Suprapubic skin (tissue), 4 donors: ENCODE measurements at places on chromosomes 13 and 19.
A peak's percentile ranks its signal among the peaks of the same experiment; 100 is the strongest.

- H3K27me3 ChIP-seq, result no peaks in the 10 kb centered on the region
- H3K4me3 ChIP-seq, result no peak overlapping the region
- no peaks in the 10 kb centered on the region for H3K36me3 ChIP-seq
- no peak for DNase-seq
- no peak overlapping the region for H3K27ac ChIP-seq
These were observed 25.4 kb downstream of the PAK4 start for GRCh38 chr19:39150807-39151600.

DNA sequence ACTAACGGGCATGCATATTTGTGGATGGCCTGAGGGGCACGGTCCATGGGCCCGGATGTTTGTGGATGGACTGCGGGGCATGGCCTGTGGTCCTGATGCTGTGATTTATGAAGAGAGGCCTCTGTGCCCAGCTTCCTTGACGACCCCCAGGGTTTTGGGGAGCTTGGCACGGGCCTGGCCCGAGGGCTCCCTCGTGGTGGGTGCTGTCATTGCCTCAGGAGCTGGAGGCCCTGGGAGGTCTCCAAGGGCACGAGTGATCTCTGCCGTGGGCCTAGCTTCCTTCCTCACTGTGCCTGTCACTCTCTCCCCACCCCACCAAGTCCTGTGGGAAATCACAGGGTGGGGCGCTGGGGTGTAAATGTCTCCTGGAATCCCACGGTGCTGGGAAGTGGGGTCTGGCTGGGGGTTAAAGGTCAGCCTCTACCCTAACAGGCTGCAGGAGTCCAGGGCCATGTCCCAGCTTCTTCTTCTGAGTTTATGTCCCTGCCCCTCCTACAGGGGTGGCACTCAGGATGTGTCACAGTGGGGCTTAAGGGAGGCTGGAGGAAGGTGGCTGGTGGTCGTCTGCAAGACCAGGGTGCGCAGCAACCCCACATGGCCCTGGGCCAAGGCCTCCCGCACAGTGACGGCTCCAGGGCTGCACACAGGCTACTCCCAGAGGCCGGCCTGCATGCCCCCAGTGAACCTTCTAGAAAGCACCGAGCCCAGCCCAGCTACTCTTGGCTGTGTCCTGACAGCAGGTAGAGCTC lies 27.6 kb upstream of the RANBP3 start:
- no peak for DNase-seq
- no peak overlapping the region for H3K4me3 ChIP-seq
- H3K4me1 ChIP-seq, result no peaks in the 10 kb centered on the region
- H3K27ac ChIP-seq, result no peak overlapping the region
- H3K27me3 ChIP-seq, result no peaks in the 10 kb centered on the region

- H3K27me3 ChIP-seq, result no peaks in the 10 kb centered on the region
- no peak overlapping the region for H3K4me3 ChIP-seq
- H3K27ac ChIP-seq, result no peak overlapping the region
- no peaks in the 10 kb centered on the region for H3K36me3 ChIP-seq
These were observed 13.6 kb upstream of the EPSTI1 start for GRCh38 chr13:43005460-43006236.

- H3K27me3 ChIP-seq, result no peaks in the 10 kb centered on the region
- no peak for DNase-seq
- H3K27ac ChIP-seq, result no peak overlapping the region
- peaks cover 43% of the 10 kb centered on the region for H3K36me3 ChIP-seq
- no peak overlapping the region for H3K4me3 ChIP-seq
These were observed 12.8 kb downstream of the IQCN start for GRCh38 chr19:18261474-18261873.

DNA sequence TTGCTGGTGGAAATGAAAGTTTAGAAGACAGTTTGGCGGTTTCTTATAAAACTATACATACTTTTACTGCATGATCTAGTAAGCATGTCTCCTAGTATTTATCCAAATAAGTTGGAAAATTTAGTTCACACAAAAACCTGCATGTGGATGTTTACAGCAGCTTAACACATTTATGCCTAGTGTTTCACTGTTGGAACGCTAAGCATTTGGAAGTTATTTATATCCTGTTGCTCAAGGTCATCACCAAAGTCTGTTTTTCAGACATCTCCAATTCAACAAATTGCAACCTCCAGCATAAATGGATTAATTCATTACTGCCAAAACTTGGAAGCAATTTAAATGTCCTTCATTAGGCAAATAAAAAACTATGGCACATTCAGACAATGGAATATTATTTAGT lies 461.8 kb downstream of the SUCLA2 start:
- no peak overlapping the region for H3K27ac ChIP-seq
- H3K4me1 ChIP-seq, result no peaks in the 10 kb centered on the region
- DNase-seq, result no peak

GRCh38 chr13:32047793-32048192 lies 16.2 kb downstream of the FRY start:
- H3K36me3 ChIP-seq, result no peaks in the 10 kb centered on the region
- DNase-seq, result no peak
- H3K27ac ChIP-seq, result no peak overlapping the region
- peaks cover 30% of the 10 kb centered on the region for H3K4me1 ChIP-seq
- no peak overlapping the region for H3K4me3 ChIP-seq

- H3K27me3 ChIP-seq, result no peaks in the 10 kb centered on the region
- peaks cover 24% of the 10 kb centered on the region for H3K36me3 ChIP-seq
- H3K4me1 ChIP-seq, result no peaks in the 10 kb centered on the region
- H3K4me3 ChIP-seq, result no peak overlapping the region
- H3K27ac ChIP-seq, result no peak overlapping the region
- DNase-seq, result no peak
These were observed 70.4 kb downstream of the DPY19L3 start for GRCh38 chr19:32476032-32476350.

DNA sequence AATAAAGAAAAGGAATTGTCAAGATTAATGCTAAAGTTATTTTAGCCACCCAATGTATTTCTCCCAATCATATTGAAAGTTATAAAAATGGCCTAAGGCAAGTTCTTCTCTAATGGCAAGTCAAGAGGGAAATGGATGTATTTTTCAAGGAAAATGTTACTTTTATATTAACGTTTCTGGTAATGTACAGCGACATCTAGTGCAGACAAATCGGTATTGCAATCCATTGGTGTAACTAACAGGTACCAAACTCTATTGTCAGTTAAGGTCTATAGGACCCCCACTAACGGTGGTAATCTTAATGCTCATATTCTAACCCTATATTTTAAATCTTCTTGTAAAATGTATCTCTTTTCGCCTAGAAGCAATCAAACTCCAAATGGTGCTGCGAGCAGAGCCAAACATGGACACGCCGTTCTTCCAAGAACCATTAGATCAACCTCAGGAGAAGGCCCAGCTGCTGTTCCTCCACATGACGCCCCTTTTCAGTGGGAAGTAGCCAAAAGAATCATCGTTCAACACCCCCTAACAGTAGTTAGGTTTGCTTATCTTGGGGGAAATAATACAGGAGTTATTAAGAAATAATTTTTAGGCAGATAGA lies 98.5 kb upstream of the PABPC3 start:
- peaks cover 4% of the 10 kb centered on the region for H3K27me3 ChIP-seq
- DNase-seq, result no peak
- no peaks in the 10 kb centered on the region for H3K36me3 ChIP-seq
- no peak overlapping the region for H3K4me3 ChIP-seq
- no peak overlapping the region for H3K27ac ChIP-seq

DNA sequence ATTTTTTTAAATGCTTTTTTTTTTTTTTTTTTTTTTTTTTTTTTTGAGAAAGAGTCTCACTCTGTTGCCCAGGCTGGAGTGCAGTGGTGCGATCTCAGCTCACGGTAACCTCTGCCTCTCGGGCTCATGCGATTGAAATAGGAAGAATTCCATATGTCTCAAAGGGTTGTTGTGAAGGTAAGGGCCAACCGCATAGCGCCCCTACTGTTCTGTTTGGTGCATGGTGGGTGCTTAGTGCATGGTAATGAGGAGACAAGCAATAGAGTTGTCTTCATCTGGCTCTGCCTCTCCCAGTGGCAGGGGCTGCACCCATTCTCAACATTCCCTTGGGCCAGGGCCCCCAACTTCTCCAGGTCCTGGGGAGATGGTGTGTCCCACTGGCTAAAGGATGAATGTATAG lies 68.7 kb downstream of the RASL11A start:
- no peaks in the 10 kb centered on the region for H3K36me3 ChIP-seq
- no peak overlapping the region for H3K27ac ChIP-seq
- H3K4me3 ChIP-seq, result no peak overlapping the region
- H3K4me1 ChIP-seq, result no peaks in the 10 kb centered on the region
- H3K27me3 ChIP-seq, result peaks cover 32% of the 10 kb centered on the region
- DNase-seq, result no peak

- DNase-seq, result no peak
- H3K27ac ChIP-seq, result no peak overlapping the region
- H3K36me3 ChIP-seq, result no peaks in the 10 kb centered on the region
- no peak overlapping the region for H3K4me3 ChIP-seq
- H3K4me1 ChIP-seq, result peaks cover 33% of the 10 kb centered on the region
- peaks cover 99% of the 10 kb centered on the region for H3K27me3 ChIP-seq
These were observed 4.8 kb downstream of the SYT5 start for GRCh38 chr19:55175117-55175867.

DNA sequence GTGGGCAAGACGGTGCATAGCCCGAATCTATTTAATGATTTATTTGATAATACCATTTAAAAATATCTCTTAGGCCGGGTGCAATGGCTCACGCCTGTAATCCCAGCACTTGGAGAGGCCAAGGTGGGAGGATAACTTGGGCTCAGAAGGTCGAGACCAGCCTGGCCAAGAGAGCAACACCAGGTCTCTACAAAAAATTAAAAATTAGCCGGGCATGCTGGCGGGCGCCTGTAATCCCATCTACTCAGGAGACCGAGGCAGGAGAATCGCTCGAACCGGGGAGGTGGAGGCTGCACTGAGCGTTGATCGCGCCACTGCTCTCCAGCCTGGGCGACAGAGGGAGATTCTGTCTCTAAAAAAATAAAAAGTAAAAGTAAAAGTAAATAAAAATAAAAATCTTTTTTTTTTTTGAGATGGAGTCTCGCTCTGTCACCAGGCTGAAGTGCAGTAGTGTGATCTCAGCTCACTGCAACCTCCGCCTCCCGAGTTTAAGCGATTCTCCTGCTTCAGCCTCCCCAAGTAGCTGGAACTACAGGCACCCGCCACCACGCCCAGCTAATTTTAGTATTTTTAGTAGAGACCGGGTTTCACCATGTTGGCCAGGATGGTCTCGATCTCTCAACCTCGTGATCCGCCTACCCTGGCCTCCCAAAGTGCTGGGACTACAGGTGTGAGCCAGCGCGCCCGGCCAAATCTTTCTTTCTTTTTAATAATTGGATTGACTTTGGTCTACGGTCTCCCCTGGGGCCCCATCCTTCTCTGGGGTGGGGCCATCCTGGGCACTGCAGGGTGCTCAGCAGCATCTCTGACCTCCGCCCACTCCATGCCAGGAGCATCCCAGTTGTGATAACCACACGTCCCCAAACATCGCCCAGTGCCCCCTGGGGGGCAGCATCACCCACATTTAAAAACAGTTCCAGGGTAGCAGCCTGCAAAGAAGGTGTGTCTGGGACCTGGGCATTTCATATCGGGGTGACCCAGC lies 90.7 kb downstream of the GNG7 start:
- H3K4me3 ChIP-seq, result peak overlapping the region; percentile 52
- H3K36me3 ChIP-seq, result no peaks in the 10 kb centered on the region
- H3K27me3 ChIP-seq, result peaks cover 2% of the 10 kb centered on the region
- H3K27ac ChIP-seq, result no peak overlapping the region

- peaks cover 16% of the 10 kb centered on the region for H3K4me1 ChIP-seq
- peaks cover 7% of the 10 kb centered on the region for H3K27me3 ChIP-seq
These were observed 660 bp upstream of the MVB12A start for GRCh38 chr19:17419154-17419620.

- no peak overlapping the region for H3K27ac ChIP-seq
- no peak overlapping the region for H3K4me3 ChIP-seq
- no peaks in the 10 kb centered on the region for H3K27me3 ChIP-seq
- H3K4me1 ChIP-seq, result no peaks in the 10 kb centered on the region
These were observed 7.8 kb downstream of the ZNF600 start for GRCh38 chr19:52778811-52779210.

GRCh38 chr13:26382366-26382765 lies 128.4 kb downstream of the CDK8 start:
- H3K36me3 ChIP-seq, result peaks cover 7% of the 10 kb centered on the region
- no peak overlapping the region for H3K4me3 ChIP-seq
- no peaks in the 10 kb centered on the region for H3K27me3 ChIP-seq
- H3K4me1 ChIP-seq, result no peaks in the 10 kb centered on the region

- no peak overlapping the region for H3K4me3 ChIP-seq
- no peaks in the 10 kb centered on the region for H3K4me1 ChIP-seq
- no peak for DNase-seq
- H3K27ac ChIP-seq, result no peak overlapping the region
- H3K36me3 ChIP-seq, result no peaks in the 10 kb centered on the region
These were observed 42.5 kb downstream of the EDNRB start for GRCh38 chr13:77876176-77876575.

- no peak for DNase-seq
- H3K27me3 ChIP-seq, result no peaks in the 10 kb centered on the region
- H3K4me1 ChIP-seq, result peaks cover 19% of the 10 kb centered on the region
These were observed 50.0 kb upstream of the DOCK9 start for GRCh38 chr13:99027661-99028425.

DNA sequence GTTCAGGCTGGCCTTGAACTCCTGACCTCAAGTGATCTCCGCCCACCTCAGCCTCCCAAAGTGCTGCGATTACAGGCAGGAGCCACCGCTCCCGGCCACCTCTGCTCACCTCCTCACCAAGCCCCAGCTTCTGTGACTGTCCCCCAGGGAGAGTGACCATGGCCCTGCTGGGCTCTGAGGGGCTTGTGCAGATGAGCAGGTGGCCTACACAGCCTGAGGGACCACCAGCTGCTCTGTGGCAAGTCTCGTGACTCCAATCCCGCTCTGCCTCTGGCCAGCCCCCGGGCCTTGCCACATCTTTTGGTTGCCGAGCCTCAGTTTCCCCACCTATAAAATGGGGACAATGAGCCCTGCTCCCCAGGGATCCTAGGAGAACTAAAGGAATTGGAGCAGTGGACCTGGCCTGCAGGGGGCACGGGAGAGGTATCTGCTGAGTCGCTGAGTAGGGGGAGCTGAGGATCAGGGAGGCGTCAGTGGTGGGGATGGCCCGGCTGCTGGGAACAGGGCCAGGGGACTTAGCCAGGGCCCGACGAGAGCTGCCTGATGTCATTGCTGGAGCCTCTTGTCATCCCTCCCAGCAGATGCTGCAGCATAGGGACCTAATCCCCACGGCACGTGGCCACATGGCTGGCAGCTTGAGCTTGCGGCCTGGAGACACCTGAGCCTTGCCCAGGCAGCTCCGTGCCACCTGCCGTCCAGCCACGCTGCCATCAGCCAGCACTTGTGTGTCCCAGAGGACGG lies 74.7 kb downstream of the GADD45B start:
- H3K27me3 ChIP-seq, result no peaks in the 10 kb centered on the region
- peak overlapping the region; percentile 85 for H3K27ac ChIP-seq
- H3K4me3 ChIP-seq, result no peak overlapping the region
- no peaks in the 10 kb centered on the region for H3K36me3 ChIP-seq
